ENCODE measurements at places on chromosomes 16 and 17. TPM values are rescaled to one million over a fixed set of nuclear protein-coding genes. Genes with fewer than 3 reads are reported as not detected.

Gene ARHGAP23
- 66.1 TPM for total RNA-seq

Gene TMEM220
- total RNA-seq: 6.8 TPM

- DNase-seq: no peak
- no peak overlapping the region for H3K4me3 ChIP-seq
- H3K27me3 ChIP-seq: no peaks in the 10 kb centered on the region
- H3K36me3 ChIP-seq: no peaks in the 10 kb centered on the region
- H3K27ac ChIP-seq: no peak overlapping the region
These were observed 20.7 kb downstream of the DRC3 start for GRCh38 chr17:17993366-17993765.

GRCh38 chr17:49670641-49671040 is 7.3 kb downstream of the SPOP start:
- no peaks in the 10 kb centered on the region for H3K27me3 ChIP-seq
- peak overlapping the region; percentile 28 for H3K27ac ChIP-seq
- peaks cover 65% of the 10 kb centered on the region for H3K4me1 ChIP-seq
- no peak for DNase-seq

DNA sequence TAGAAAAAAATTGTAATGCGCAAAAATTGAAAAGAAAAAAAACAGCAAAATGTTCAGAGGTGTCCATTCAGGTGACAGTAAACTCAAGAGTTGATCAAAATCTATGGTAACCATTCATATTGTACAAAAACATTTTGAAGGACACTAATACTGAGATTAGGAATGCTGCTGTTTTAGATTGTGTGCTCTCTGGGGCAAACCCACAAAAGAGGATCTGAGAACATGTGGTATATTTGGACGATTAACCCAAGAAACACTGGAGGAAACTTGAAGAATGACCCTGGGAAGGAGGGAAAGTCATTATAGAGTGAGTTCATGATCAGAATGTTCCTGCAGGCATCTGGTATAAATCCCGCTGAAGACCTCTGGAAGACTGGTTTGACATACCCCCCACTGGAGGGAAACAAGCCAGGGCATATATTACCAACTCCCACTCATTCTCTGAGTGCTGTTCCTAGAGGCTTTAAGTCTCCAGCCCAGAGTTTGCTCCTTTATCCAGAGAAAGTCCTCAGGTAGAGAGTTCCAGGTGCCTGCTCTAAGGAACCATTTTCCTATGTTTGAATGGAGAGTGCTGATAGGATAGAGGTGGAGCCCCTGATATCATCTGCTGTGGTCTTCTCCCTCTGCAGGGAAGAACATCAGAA is 1.2 kb downstream of the KRTAP4-2 start:
- no peaks in the 10 kb centered on the region for H3K4me1 ChIP-seq
- no peaks in the 10 kb centered on the region for H3K27me3 ChIP-seq
- no peaks in the 10 kb centered on the region for H3K36me3 ChIP-seq
- H3K4me3 ChIP-seq: no peak overlapping the region

DNA sequence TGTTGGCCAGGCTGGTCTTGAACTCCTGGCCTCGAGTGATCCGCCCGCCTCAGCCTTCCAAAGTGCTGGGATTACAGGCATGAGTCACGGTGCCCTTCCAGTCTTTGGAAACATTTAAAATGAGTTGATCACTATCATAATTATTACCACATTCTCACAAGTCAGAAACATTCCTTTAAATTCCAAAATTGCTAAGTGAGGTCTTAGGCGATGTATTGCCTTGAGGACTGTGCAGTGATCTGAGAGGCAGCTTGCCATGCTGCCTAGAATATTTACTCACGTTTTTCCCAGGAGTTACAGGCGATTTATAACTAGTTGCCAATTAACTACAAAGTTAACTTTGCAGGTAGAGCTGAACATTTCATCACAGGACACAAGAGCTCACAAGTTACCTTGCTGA is 5.7 kb upstream of the ATXN1L start:
- no peak for DNase-seq
- H3K27ac ChIP-seq: no peak overlapping the region
- no peaks in the 10 kb centered on the region for H3K27me3 ChIP-seq
- no peaks in the 10 kb centered on the region for H3K4me1 ChIP-seq

DNA sequence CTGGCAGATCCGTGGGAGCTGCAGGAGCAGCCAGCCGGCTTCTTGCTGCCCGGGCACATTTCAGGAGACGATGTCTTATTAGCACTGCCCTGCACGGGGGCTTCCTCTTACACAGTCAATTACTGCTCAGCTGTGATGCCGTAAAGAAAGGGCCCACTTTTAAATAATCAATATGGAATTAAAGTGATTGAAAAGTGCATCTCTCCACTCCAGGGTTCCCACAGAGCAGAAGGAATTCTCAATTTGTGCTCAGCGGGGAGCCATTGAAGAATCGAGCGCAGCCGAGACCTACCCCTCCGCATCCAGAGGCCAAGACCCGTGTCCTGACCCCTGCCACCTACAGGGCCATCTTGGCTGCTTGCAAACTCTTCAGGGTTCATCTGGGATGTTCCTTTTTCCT is 399.4 kb upstream of the C16orf82 start:
- no peak overlapping the region for H3K4me3 ChIP-seq
- H3K27ac ChIP-seq: no peak overlapping the region
- no peaks in the 10 kb centered on the region for H3K36me3 ChIP-seq
- no peak for DNase-seq
